ENCODE measurements at places on chromosomes 4 and X. TPM values are rescaled to one million over a fixed set of nuclear protein-coding genes. Genes with fewer than 3 reads are reported as not detected.
A peak's percentile ranks its signal among the peaks of the same experiment; 100 is the strongest.

HTN3 gene
- total RNA-seq, result not detected

CHIC1 gene
- total RNA-seq, result 19.1 TPM

CTAG1A gene
- not detected for total RNA-seq

MTCP1 gene
- 6.6 TPM for total RNA-seq

DNA sequence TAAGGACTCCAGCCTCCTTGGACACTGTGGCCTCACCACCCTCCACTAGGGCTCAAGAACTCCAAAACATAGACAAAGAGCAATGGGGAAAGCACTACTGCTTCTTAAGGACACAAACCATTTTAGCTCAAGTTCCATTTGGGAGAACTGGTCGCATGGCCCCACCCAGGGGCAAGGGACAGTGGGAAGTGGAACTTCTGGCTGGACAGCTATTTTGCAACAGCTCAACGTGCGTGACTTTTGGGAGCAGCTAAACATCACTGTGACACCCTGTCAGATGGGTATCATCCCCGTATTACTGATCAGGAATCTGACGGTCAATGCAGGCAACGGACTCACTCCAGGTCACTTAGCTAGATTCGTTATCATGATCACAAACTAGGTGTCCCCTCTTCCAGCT, 9.0 kb upstream of the GLOD5 start:
- no peak for DNase-seq

GRCh38 chr4:153159728-153160221, 44.5 kb upstream of the TRIM2 start:
- no peak for DNase-seq

GRCh38 chr4:94534401-94535312, 82.9 kb downstream of the PDLIM5 start:
- DNase-seq, result peak; percentile 50

DNA sequence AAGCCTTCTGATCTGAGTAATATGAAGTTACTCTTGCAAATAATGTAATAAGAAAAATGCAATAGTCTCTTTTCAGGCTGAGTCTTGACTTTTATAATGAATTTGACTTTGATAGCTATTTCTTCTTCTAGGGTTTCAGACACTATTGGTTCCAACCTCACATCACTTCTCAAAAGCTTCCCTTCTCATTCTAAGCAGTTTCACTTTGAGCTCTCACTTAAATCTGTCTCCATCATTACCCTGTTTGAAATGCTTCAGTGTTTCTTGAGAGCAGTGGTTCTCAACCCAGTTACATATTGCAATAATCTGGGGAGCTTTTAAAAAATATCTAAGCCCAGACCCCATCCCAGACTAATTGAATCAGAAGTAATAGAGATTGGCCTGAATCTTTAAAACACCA, 40.5 kb upstream of the BMP2K start:
- no peak for DNase-seq

Measured in stomach (tissue), 19 donors.